ENCODE measurements at places on chromosomes 11 and 22.

DNA sequence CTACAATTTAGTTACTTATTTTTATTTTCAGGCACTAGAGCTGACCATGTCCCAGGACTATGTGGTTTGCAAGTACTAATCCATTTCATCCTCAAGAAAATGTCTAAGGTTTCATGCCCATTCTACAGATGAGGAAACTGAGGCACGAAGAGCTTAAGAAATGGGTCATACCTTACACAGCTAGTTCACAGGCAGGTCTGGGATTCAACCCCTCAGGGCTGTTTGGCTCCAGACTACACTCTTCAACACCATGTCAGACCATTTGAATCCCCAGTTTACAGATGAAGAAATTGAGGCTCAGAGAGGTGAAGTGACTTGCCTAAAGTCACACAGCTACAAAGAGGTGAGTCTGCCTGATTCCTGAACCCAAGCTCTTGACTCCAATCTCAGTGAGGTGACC lies 144.1 kb downstream of the MIAT start:
- no peak for DNase-seq

- DNase-seq = peak; percentile 8
Observed at GRCh38 chr11:83002053-83002452, 69.6 kb downstream of the RAB30 start.

GRCh38 chr22:17104336-17104935 lies 16.7 kb downstream of the TMEM121B start:
- no peak for DNase-seq

DNA sequence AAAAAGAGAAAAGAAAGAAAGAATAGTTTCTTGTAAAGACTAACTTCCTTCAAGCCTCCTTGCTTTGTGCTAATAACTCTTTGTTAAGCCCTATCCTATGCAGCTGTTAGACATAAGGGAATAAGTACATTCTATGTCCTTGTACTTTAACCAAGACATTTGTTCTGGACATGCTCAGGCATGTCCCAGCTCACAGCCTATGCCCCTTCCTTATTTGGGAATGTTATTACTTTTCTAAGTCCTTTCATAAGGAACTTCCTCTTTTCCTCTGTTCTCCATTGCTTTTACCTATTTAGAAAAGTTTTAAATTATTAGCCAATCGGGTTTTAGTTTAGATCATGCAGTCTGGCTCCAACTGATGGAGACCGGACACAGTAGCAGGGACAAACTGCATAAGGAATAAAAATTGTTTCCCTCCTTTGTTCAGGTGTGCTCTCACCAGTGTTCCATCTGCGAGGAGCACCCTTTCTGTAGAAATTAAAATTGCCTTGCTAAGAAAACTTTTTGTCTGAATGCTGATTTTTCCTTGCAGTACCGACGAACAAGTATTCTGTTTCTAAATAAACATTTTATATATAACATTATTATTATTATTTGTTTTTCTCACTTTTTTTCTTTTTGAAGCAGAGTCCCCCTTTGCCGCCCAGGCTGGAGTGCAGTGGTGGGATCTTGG lies 21.6 kb upstream of the SPINDOC start:
- DNase-seq = no peak

DNA sequence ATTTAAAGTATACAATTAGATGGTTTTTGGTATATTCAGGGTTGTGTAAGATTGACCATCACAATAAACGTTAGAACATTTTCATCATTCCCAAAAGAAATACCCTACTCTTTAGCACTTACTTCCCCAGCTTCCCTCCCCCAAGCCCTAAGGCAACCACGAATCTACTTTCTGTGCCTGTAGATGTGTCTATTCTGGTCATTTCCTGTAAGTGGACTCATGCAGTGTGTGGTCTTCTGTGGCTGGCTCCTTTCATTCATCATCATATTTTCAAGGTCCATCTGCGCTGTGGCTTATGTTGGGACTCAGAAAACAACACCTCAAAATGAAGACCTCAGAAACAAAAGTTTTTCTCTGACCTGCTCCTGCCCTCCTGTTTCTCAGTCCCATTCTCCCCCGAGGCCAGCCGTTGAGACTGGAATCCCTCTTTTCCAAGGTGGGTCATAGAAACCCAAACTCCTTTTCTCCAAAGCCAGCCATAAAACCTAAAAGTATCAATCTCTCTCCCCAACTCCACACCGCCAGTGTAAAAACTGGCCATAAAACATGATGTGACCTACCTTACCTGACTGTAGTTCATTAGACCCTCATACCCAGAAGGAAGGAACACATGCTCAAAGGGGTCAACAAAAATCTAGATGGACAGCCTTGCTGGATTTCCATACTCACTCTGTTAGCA lies 12.9 kb upstream of the TMPRSS13 start:
- no peak for DNase-seq

- no peak for DNase-seq
Observed at GRCh38 chr11:56841210-56841810, 92.8 kb upstream of the OR9G4 start.

- DNase-seq = no peak
Observed at GRCh38 chr11:134032043-134032442, 36.8 kb upstream of the JAM3 start.

DNA sequence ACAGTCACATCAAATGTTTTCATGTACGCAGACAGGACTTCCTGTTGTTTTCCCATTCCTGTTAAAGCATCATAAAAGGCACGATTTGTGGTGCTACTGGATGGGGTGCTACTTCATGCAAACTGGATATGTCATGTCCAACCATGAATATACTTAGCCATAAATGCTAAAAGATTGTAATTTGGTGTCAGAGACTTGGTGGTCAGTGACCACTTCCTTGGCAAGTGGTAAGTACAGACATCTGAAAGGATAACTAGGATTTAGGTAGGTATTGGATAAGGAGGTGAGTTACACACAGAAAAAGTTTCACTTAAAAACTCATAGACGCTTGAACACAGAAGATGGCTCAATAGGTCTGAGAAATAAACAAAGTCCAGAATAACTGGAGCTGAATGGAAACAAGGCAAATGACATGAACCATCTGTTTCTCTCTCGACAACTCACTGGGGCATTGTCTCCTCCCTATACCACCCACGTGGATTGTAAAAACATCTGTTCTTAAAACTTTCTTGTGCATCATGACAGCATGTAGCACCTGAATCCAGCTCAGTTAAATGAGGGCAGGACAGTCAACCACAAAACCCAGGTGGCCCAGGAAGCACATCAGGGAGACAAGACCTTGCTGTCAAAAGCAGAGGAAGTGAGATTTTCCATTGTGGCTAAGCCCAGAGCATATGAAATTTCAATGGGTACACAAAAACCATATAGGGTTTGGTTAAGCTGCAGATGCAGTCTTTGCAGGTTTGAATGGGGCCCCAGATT lies 22.1 kb upstream of the IGLL5 start:
- no peak for DNase-seq

DNA sequence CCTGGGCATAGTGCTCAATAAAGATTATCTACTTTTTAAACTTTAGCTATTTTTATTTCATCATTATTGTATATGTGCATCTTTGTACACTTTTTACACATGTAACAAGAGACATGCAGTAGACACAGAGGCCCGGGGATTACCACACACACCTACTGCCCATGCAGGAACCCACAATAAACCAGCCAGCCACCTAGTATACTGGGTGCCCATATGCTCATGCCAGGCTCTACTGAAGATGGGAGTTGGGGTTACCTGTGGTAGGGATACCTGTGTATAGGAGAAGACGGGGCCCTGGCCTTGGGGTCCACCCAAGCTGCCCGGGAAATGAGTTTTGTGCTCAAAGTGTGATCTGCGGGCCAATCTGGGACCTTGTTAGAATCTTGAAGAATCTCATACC lies 31.2 kb upstream of the P2RY2 start:
- DNase-seq = no peak

DNA sequence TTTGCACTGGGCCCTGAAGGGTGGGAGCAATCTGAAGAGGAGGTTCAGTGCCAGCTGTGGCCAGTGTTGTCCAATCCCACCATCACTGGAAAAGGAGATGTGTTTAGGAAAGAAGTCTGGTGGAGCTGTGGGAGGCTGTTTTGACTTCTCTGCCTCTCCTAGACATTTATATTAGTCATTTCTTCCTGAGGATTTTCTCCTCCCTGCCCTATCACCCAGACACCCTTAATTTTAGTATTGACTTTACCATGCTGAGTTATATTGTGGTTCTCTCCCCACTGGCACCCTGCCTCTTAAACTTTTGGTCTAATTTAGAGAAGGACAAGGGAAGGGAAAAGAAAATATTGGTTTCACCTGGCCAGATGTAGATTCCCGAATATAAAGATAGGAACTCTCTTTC lies 159.1 kb downstream of the WNT11 start:
- no peak for DNase-seq

- peak; percentile 2 for DNase-seq
Observed at GRCh38 chr11:76445121-76446084, 585 bp downstream of the EMSY start.

GRCh38 chr11:125070699-125071254 lies 7.7 kb downstream of the SLC37A2 start:
- DNase-seq = no peak

GRCh38 chr11:120635136-120635810 lies 123.7 kb downstream of the GRIK4 start:
- DNase-seq = no peak

DNA sequence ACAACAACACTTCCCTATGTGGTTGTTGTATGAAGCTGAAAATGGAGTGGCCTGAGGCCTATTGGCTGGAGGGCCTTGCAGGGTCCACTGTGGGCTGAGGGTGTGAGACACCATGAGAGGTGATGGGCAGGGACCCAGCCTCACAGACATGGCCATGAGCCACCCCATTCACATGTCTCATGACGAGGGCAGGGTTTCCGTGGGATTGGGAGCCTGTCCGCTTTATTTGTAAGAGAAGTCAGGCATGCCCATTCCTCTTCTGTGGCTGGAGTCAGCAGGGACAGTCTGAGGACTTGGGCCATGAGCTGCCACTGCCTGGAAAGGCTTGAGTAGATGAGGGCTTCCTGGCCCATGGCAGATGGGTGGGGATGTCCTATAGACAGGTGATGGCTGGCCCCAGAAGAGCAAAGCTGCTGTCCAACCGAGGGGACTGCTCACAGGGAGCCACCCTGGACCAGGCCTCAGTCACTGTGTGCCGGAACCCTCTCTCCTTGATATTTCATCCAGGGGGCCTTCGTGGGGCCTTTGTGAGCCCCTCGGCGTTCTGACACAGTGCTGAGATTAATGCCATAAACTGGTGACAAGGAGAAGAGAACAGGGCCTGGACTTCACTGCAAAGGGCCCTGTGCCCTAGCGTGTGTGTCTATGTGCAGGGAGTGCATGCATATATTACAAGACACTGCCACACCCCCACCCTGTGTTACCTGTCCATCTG lies 971.9 kb downstream of the BRD1 start:
- DNase-seq = no peak

GRCh38 chr11:2143799-2144543 lies 4.8 kb upstream of the IGF2 start:
- DNase-seq = no peak

DNA sequence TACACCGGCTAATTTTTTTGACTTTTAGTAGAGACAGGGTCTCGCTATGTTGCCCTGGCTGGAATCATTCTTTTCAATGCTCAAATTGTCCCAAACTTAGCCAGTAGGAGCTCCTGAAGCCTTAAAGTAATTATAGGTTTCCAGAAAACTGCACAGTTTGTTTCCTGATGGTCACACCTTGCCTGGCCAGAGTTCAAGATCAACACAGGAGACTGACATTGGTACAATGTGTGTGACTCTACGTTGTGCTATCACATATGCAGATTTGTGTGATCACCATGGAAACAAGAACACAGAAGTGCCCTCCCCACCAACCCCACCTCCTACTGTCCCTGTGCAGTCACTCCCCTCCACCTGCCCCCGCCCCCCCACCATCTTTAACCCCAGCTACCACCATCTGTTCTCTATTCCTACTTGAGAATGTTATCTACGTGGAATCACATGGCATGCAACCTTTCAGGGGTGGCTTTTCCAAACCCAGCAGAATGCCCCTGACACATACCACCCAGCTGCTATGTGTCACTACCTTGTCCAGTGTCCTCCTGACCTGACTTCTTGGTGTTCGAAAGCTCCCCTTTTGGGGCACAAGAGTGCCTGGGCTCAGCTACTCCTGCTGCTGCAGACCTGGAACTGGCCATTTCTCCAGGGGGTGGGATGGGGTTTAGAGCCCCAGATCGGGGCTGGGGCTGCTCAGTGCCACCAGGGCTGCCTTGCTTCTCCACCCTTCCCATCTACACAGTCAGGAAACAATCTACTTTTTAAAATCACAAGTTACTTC lies 6.1 kb upstream of the NAP1L4 start:
- DNase-seq = no peak

GRCh38 chr11:61198948-61199523 lies 4.3 kb upstream of the PGA3 start:
- no peak for DNase-seq

GRCh38 chr11:13857828-13858227 lies 104.7 kb upstream of the SPON1 start:
- DNase-seq = no peak
